ENCODE measurements at places on chromosomes 13 and 19.

DNA sequence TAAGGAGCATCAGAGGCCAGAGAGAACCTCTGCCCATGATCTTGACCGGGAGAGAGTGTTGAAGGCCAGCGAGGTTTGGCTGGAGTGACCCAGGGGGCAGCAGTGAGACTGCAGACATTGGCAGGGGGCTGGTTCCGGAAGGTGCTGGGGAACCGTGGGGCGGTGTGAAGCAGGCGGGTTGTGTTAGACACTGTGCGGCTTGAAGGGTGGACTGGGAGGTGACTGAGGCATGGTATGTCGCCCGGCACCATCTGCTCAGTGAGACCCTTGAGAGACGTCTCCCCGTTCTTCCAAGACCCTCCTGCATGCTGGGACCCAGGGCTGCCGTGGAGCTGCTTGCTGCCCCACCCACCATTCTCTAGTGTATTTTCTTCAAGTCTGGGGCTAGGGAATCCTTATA, 24.6 kb downstream of the CARM1 start:
- no peak for DNase-seq

DNA sequence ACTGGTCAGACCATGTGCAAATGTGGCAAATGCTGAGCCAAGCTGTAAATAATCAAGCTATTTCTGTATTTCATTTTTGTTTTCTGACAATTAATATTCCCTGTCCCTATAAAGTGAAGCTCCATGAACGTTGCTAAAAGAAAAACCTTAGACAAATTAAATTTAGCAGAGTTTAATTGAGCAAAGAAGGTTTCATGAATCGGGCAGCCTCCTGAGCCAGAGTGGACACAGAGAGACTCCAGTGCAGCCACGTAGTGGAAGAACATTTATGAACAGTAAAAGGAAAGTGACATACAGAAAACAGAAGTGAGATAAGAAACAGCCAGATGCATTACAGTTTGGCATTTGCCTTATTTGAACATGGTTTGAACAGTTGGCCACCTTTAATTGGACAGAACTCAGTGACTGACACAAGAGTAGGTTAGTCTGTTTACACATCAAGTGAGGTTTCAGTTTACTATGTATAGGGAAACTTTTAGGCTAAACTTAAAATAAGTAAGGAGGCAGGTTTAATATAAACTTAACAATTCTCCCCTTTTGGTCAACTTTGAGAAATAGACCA, 69.7 kb downstream of the UFM1 start:
- no peak for DNase-seq

GRCh38 chr19:40974633-40975037, 16.4 kb upstream of the CYP2B6 start:
- peak; percentile 65 for DNase-seq

DNA sequence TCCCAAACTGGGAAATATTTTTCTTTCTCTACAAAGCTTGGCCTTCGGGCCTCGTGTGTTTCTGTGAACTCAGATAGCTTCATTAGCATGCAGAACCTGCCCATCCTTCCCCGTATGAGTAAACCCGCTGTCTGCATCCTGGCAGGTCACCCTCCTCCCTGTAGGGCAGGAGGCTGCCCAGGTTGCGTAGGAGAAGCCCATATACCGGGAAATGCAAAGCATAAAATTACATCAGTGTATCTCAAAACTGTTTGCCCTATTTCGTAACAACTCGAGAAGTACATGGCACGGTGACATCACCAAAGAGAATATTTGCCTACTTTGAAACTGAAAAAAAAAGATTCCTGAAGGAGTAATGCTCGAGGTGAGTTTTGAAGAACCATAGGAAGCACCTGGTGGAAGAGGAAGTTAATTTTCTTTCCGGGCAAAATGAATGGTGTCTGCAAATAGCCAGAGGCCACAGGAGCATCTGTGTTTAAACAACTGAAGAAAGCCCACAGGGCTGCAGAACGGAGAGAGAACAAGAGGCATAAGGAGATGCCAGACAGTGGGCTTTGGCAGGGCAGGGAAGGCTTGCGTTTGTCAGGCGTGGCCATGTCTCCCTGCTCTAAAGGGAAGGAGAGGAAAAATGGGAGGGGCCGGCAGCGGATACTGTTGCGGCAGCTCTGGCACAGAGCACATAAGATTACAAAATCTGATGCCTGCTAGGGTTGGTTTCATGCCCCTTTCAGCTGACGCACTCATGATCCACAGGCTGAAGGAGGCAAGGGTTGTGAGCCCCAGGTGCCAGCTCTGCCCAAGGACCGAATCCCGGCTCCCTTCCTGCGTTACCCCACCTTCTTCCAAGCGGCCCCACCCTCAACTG, 81.4 kb downstream of the IRS2 start:
- DNase-seq = no peak

- peak; percentile 38 for DNase-seq
Observed at GRCh38 chr19:7326105-7326877, 22.4 kb upstream of the ARHGEF18 start.

DNA sequence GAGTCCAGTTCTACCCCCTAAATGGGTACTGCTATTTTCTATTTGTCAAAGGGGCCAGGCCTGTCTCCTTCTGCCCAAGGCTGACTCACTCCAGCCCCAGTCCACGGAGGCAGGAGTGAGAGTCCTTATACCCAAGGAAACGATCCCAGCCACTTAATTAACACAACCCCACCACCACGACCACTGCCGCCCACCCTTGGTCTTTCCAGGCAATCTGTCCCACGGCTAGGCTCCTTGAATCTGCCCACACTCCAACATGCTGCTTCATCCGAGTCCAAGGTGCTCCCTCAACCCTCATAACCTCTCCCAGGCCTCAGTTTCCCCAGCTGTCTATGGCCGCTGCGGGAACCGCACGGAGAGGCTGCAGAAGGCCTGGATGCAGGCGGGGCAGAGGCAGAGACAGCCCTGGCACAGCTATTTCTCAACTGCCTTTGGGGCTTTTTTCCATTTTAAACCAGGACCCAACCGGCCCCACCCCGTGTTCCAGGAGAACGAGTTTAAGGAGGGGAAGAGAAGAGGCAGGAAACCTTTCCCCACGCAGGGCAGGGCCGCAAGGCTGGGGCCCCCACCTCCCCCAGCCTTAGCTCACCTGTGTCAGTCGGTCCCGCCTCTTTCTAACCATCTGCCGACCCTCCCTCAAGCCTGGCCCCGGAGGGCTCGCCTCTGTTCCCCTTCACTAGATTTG, 746 bp downstream of the RAB3D start:
- no peak for DNase-seq

DNA sequence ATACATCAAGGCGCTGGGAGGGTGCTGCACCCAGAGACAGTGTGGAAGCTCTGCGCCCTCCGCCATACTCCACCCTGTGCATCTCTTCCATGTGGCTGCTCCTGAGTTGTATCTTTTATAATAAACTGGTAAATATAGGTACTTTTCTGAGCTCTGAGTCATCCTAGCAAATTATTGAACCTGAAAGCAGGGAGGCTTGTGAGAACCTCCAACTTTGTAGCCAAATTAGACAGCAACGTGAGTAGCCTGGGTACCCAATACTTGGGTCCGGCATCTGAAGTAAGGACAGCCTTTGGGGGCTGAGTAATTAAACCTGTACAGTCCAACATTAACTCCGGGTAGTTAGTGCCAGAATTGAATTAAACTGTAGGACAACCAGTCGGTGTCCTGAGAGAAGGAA, 57.4 kb downstream of the RUBCNL start:
- DNase-seq = no peak

DNA sequence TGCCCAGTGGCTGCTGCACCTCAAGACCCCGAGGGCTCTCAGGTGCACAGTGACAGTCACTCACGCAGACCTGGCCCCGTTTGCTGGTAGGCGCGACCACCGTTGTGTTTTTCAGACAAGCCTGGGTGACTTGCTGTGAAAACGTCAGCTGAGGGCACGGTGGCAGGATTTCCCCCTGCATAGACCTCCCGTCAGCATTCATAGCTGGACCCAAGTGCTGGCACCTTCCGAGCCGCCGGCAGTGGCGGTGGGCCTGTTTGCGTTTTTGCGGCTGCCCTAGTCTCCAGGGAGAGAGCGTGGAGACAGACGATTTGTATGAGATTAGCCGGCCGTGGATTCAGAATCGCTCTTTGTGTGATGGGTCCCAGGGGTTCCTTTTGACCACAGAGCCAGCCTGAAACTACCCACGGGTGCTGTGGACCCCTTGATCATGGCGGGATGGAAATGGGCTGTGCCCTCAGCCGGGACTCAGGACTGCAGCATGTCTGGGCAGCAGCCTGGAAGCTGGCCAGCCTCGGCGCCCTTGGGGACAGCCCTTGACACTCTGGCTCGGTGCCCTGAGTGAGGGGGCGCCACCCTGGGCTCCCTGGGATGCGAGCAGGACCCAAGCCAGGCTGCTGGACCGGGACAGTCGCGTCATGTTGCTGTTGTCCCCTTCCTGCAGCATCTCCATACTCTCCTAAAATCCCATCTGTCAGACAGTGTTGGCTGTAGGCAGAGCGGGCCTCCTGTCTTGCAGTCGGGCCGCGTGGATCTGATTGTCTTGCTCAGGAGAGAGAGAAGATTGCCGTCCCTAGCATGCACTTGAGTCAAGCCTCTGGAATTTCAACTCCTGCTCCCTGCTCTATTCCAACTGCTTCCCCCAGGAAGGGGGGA, 8.6 kb downstream of the KDM4B start:
- peak; percentile 47 for DNase-seq

- DNase-seq = no peak
Observed at GRCh38 chr19:1177322-1178114, 3.5 kb upstream of the SBNO2 start.

DNA sequence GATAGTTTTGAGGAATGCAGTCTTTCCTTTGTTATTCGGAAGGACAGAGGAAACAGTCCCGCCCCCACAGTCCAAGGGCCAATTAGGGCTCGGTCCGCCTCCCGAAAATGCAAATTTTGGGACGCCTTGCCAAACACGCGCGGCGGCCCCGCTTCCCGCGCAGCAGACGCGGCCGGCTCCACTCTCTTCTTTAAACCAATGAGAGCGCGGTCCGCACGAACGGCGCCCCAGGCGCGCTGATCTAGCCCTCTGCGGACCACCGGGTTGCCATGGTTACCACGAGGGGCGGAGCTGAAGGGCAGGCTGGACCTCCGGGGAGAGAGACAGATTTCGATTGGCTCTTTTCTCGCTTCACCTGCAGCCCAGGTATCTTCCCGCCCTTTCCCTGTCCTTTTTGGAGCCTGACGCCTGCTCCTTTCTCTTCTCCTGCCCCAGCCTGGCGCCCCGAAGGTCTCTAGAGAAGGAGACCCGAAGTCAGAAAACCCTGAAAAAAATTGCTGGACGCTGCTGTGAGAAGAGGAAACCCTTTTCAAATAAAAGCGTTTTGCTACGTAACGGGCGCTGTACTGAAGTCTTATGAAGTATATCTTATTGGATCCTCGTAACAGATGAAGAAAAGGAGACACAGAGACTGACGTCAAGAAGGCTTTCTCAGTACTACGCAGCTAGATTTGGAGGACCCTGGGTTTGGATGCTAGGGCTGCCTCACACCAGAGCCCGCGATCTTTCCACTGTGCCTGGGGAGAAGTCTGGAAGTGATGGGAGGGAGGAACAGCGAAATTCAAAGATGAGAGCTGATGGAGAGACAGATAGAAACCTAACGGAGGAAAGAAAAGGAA, 2.0 kb downstream of the PTH2 start:
- peak; percentile 83 for DNase-seq

DNA sequence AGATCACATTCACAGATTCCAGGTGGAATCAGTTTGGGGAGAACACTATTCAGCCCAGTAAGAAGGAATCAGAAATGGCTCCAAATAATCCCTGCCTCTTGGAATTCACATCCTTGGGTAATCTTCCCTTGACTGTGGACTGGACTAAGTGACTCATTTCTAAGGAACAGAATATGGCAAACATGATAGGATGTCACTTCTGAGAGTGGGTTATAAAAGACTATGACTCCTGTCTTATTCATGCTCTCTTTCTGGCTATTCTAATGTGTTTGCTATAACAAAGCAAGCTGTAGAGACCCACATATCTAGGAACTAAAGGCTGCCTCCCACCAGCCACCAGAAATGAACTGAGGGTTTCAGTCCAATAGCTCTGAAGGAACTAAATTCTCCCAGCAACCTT, 37.8 kb downstream of the MBD3L2B start:
- no peak for DNase-seq

GRCh38 chr13:99572921-99573320, 71.6 kb downstream of the TM9SF2 start:
- no peak for DNase-seq

DNA sequence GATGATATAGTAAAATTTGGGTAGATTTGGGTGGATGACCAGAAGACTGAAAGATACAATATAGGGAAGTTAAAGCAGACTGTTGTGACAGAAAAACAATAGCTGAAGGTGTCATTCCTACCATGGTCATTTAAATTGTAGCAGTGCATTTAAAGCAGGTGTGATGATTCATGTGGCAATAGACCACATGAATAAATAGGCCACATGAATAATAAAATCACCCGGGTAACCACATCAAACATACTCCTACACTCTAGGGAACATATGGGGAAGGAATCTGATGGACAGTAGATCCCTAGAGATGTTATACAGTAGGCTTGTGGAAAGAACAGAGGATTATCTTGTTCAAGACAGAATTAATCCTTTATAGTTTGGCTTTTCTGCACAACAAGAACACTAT, 392.6 kb downstream of the SLITRK5 start:
- no peak for DNase-seq

- no peak for DNase-seq
Observed at GRCh38 chr13:98772794-98773452, 20.5 kb upstream of the SLC15A1 start.

- DNase-seq = no peak
Observed at GRCh38 chr13:35139591-35139990, 197.5 kb downstream of the NBEA start.

GRCh38 chr13:113836768-113837559, 26.9 kb downstream of the GAS6 start:
- DNase-seq = no peak

DNA sequence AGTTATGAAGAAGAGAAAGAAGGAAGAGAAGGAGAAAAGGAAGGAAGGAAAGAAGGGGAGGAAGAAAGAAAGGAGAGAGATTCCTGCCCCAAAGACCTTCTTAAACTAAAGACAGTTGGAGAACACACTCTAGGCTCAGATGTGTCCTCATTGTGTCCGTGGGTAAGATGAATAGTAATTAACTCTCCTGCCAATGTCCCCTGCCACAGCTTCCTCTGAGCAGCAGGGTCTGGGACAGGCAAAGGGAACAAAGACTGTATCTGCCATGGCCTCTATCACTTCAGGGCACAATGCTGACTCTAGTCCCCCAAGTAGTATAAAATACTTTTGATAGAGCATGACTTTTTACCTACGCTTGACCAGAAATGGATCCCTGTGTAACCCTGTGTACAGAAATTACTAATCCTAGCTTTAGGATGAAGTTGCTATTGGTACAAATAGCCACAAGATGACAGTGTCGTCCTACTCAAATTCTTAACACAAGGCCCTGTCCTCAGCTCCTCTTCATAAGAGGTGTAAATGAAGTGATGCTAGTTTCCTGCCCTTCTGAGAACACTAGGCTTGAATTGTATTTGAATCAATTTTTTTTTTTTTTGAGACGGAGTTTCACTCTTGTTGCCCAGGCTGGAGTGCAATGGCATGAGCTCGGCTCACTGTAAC, 186.2 kb upstream of the GPR12 start:
- peak; percentile 43 for DNase-seq

All from germinal center (tissue), 1 donor.